ENCODE measurements at places on chromosomes 5 and 9.

GRCh38 chr5:156694598-156694997, 155.5 kb upstream of the PPP1R2B start:
- no peak for DNase-seq

DNA sequence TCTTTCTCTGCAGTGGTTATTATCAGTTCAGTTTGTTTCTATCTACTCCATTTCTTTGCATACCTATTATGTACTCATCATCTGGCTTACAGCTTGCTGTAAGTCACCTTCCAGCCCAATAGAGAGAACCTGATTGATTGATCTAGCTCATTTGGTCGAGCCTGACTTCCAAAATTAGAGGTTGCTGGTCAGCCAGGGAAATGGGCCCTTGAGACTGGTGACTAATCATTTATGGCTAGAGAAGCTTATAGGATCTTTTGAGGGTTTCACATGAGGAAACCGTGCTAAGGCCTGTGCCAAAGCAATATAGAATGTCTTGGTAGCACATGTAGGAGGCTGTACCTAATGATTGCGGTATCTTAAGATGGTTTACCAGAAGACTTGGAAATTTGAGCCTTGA, 5.8 kb downstream of the SREK1 start:
- DNase-seq, result no peak

DNA sequence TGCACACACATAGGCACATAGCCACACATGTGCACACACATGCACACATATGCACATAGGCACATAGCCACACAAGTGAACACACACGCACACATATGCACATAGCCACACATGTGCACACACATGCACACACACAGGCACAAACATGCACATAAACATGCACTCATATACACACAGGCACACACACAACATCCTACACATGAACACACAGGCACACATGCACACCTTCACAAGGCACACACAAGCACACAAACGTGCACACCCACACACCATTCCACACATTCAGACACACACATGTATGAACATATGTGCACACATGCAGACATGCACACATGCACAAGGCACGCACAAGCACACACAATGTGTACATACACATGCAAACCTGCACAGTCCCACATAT, 484.7 kb downstream of the IRX1 start:
- no peak for DNase-seq

DNA sequence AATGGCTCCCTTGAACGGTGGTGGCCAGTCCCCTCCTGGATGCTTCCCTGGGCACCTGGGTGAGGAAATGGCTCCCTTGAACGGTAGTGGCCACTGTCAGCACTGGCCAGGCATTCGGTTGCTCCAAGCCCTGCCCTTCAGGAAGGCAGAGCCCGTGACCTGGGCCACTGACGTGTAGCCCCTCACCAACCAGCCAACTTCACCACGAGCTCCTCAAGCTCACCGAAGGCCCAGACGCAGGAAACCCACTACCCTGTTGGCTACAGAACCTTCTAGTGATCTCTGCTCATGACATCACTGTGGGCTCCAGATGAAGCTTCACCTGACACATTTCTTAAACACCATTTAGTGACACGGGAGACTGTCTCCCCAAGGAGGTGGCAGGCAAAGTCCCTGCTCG, 9.2 kb downstream of the SLC6A3 start:
- DNase-seq, result no peak

- no peak for DNase-seq
Observed at GRCh38 chr9:20499013-20499412, 123.3 kb downstream of the MLLT3 start.

DNA sequence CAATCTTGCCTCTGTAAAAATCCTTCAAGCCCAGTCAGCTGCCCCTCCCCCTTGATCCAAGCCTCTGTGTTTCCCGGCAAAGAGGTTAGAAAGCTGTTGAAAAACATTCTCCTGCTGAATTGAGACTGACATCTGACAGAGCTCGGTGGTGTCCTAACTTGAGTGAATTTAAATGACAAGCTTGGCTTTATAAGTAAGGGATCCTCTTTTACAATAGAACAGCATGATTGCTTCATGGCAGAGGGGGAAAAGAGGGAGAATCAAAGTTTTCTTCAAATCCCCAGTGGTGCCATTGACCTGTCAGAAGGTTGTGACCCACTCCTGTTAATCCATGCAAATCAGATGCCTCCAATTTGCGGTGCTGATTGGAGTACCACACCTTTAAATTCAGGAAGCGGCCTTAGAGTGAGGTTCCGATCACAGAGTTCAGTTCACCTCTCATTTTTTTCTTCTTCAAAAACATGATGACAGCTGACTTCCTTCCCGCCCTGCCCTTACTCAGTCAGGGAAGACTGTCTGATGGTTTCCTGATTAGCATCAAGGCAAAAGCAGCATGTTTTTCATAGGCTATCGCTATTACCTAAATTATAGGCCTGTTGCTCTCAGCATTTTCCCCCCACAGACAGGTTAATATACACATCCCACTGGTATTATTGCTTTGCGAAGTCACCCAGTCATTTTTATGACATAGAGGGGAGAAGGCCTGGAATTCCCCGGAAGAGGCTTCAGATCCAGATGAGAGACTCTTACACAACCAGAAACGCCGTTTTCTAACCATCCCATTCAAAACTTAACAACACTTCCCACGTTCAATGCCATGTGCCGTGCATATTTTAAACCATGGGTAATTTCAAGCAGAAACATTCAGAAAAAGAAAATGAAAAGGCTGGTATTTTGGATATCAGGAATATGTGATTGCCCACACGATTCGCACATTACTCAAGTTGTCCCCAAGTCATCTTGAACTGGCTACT, 141.4 kb downstream of the EBF1 start:
- no peak for DNase-seq

- no peak for DNase-seq
Observed at GRCh38 chr9:105142406-105143135, 101.9 kb upstream of the SLC44A1 start.

DNA sequence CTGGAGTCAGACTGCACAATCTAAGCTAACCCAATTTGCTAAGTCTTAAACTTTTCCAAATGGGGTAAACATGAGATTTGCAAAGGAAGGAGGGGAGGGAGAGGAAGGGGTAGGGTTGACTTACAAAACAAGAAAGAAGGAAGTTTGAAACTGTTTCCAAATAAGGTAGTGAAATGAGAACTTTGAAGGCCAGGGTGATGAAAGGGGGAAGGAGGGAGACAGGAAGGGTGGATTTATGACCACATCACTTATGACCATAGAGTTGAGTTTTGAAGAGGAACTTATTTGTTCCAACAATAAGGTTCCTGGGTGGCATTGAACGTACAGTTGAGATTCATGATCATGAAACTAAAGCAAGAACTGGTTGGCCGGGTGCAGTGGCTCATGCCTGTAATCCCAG, 72.5 kb upstream of the DAPK1 start:
- no peak for DNase-seq

DNA sequence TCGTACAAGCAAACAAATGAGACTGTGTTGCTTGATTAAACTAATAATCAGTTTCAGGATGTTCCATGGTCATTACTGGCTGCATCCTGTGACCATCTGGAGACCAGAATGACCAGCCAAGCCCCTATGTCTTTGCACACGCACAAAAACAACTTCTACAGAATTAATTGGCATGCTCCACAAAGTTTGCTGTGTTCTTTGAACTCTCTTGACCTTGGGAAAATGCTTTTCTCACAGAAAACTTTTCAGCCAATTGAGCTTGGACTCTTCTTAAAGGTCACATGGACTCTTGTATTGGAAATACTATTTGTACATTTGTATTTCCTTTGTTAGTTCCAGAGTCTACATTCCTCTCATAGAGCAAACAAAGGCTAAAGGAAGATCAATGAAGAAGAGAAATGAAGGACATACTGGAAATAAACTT, 147.8 kb downstream of the ARRDC3 start:
- DNase-seq, result no peak

DNA sequence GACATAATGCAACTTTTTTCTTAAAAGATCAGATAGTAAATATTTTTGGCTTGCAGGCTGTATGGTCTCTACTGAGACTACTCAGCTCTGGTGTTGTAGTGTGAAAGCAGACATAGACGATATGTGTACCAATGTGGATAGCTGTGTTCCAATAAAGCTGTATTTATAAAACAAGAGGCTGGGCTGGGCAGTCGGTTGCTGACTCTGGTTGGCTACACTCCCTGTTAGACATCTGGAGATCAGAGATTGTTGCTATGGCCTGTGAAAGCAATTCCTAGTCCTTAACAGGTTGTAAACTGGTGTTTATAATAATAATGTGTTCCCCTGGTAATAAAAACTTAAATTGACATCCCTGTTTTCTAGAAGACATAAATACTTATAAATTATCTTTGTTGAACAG, 24.4 kb upstream of the SCAMP1 start:
- DNase-seq, result no peak

DNA sequence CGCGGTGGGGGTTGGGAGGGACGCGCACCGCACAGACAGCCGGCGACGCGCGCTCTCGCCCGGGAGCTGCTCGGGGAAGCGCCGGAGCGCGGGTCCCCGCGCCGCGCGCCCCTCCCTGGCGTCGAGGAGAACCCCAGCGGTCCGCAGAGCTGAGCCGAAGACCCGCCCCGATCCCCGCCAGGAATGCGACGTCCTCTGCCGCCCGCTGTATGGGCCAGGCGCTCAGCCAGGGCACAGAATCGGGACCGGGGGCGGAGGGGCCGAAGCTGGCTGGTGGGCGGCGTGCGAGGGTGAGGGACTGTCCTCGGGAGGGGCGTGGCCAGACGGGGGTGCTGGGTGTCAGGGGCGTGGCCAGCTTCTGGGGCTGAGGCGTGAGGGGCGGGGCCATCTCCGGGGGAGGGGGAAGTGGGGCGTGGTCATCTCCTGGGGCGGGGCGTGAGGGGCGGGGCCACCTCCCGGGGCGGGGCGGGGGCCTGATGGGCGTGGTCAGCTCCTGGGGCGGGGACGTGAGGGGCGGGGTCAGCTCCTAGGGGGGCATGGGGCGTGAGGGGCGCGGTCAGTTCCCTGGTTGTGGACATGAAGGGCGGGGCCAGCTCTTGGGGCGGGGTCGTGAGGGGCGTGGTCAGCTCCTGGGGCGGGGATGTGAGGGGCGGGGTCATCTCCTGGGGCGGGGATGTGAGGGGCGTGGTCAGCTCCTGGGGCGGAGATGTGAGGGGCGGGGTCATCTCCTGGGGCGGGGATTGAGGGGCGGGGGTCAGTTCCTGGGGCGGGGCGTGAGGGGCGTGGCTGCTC, 965 bp downstream of the PTGDS start:
- DNase-seq, result peak; percentile 57

GRCh38 chr9:121219530-121219929, 17.9 kb upstream of the RAB14 start:
- no peak for DNase-seq

DNA sequence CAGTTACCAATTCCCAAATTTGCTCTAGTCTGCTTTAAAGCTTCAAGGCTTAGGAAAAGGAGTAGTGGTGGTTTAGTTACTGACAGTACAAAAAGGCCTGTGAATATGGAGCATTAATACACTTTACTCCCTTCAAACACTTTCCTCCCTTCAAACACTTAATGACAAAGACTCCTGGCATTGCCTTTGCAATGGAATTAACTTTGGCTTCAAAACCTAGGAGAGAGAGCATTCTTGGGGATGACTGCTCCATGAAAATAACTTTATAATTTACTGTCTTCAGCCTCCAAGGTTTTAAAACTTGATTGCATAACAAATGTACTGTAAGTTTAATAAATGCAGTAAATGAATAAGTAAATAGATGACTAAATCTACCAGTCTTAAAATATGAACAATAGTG, 185.6 kb downstream of the TRPM3 start:
- no peak for DNase-seq

GRCh38 chr9:22052376-22052945, 43.4 kb upstream of the CDKN2B start:
- no peak for DNase-seq

GRCh38 chr5:142013734-142014521, 1.1 kb upstream of the GNPDA1 start:
- DNase-seq, result no peak

DNA sequence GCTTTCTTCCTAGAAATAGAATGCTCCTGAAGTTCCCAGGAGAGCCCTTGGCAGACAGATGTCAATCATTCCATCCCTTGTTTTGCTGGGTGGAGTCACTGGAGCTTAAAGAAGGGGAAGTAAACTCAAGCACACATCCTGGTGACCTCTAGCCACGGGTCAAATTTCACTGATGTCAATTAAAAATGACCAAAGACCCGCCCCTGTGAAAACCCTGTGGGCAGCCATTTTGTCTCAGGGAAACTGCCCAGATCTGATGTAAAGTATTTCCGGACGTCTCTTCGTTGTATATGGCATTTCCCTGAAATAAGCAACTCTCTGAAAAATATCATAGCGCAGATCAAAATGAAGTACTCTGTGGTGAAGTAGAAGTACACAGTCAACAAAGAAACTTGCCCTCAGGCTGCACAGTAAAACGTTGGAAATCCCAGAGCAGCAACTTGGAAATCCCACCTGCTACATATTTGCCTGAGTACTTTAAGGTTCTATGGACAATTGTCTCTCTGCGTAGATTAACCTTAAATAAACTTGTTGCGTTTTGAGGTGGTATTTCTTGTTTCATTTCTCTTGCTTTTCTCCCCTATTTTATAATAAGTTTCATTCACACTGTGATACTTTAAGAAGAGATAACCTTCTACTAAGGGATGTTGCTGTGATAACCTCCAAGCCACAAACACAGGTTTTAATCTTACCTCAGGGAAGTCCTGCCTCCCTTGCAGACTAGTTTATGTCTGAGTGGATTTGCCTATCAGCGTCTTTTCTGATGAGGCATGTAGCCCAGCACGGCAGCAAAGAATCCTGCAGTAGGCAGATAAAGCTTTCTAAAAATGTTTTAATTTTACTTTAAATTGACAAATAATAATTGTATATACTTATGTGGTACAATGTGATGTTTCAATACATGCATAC, 60.9 kb upstream of the PIP5K1B start:
- no peak for DNase-seq

GRCh38 chr5:149627070-149627469, 45.8 kb downstream of the ARHGEF37 start:
- DNase-seq, result no peak

All from stimulated activated CD8-positive, alpha-beta memory T cell treated with anti-CD3 and anti-CD28 coated beads, Interleukin-2, amount 100 ng/mL, for 1 hour (primary cell).